H9 (cell line): ENCODE measurements at places on chromosomes 3 and 15. TPM values are rescaled to one million over a fixed set of nuclear protein-coding genes. Genes with fewer than 3 reads are reported as not detected.
A peak's percentile ranks its signal among the peaks of the same experiment; 100 is the strongest.

The ADAMTSL3 gene
- total RNA-seq, result 0.39 and 0.77 TPM in 2 replicates

The LIPH gene
- 0.17 and 0.37 TPM in 2 replicates for total RNA-seq

The CADM2 gene
- total RNA-seq, result 10.0 and 10.9 TPM in 2 replicates

The GOLGA8S gene
- 0.07 TPM in 2 replicates for total RNA-seq

The GJD2 gene
- total RNA-seq, result 0.15 TPM in 1 of 2 replicates, not detected in the other

The IMPG2 gene
- total RNA-seq, result 0.02 and 0.04 TPM in 2 replicates

The COX17 gene
- 47.0 and 53.4 TPM in 2 replicates for total RNA-seq

The CHAC1 gene
- 47.2 and 48.7 TPM in 2 replicates for total RNA-seq

The SI gene
- not detected in 2 replicates for total RNA-seq

The UNC13C gene
- 0.02 TPM in 1 of 2 replicates, not detected in the other for total RNA-seq

The IL17RC gene
- total RNA-seq, result 6.8 and 9.1 TPM in 2 replicates

The CELSR3 gene
- 23.5 and 23.9 TPM in 2 replicates for total RNA-seq

The EOMES gene
- 1.7 and 2.0 TPM in 2 replicates for total RNA-seq

The CHDH gene
- total RNA-seq, result 8.2 and 11.0 TPM in 2 replicates

The RPL15 gene
- total RNA-seq, result 2,794 and 2,865 TPM in 2 replicates

DNA sequence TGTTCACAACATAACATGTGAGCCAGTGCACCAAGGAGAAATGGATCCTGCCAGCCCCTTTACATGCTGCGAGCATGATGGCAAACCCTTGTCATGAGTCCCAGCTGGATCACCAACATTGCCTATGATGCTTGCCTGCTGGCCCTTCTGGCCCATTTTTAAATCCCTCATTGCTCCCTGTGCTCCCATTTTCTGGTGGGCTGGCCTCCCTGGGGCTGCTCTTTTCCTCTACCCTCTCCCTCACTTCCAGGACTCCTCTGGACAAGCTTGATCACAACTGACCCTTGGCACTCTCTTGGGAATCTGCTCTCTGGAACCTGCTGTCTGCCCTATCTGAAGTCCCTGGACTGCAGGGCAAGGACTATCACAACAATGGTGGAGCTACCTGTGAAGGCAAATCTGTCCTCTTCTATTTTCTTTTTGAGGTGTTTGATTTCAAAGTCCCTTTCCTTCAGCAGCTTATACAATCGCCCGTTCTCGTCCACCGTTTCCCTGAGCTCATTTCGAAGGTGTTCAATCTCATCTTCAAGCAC, 16.3 kb downstream of the CCDC13 start:
- peak; percentile 12 for DNase-seq

DNA sequence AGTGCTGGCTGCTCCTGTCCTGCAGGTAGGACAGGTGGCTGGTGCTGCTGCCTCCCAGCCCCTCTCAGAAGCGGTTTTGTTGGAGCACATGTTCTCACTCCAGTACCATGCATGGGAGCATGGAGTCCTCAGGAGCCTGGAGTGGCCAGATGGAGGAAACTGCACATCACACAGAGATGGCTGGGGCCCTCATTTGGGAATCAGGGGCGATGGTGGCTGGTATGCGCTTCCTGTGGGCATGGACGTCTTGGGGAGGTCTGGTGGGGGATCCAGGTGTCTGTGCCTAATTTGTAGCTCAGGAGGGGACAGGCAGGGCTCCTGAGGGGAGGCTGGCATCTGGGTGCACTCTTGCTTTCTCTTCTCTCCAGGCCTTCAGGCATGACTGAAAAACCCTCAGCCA, 168.2 kb downstream of the KLF13 start:
- DNase-seq, result peak; percentile 12

- no peak for DNase-seq
Observed at GRCh38 chr3:29283231-29284119, 2.6 kb downstream of the RBMS3 start.

DNA sequence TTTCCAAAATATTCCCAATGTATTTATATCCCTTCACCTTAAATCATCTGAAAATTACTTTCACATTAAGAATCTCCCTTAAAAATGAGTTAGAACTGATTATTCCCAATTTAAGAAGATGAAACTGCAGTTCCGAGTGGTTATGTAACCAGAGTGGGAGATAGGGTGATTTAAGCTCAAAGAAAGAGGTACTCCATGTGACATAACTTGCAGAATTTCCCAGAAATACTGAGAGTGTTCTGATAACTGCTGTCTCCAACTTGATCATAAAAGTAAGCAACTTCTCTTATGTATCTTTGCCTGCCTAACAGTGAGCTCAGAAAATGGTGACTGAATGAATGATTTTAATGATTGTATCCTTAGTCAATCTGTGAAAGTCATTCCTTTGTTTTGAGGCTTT, 32.3 kb downstream of the ARRDC4 start:
- no peak for DNase-seq

DNA sequence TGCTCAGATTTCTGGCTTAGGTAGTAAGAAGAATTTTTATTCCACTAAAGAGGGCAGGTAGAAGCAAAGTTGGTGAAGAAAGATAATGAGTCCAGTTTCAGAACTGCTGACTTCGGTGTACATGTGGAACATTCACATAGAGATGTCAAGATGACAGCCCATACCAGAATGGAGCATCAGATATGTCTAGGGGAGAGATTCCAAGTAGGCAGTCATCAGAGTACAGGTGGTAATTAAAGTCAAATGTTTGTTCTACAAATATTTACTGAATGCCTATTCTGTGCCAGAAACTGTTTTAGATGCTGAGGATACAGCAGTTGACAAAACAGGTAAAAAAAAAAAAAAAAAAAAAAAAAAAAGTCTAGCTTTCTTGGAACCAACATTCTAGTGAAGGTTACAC, 81.9 kb downstream of the FGF12 start:
- DNase-seq, result no peak

- no peak for DNase-seq
Observed at GRCh38 chr3:87167628-87168456, 59.3 kb upstream of the CHMP2B start.

- DNase-seq, result no peak
Observed at GRCh38 chr3:124535306-124535705, 194.9 kb upstream of the UMPS start.

DNA sequence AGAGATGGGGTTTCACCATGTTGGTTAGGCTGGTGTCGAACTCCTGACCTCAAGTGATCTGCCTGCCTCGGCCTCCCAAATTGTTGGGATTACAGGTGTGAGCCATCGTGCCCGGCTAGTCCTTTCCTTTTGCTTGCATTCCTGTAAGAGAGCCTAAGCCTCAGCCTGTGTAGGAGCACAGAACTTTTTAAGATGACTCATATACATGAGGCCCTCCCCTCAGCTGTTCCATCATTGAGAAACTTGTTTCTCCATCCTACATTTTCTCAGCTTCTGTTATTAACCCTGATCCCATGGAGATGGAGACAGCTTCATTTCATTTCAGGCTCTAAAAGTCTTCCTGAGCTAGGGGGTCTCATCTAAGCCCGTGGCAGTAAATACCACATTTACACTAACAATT, 123.3 kb downstream of the PLOD2 start:
- DNase-seq, result no peak

- DNase-seq, result no peak
Observed at GRCh38 chr3:129197321-129197720, 13.6 kb upstream of the CNBP start.

- DNase-seq, result no peak
Observed at GRCh38 chr3:48015431-48016180, 610 bp downstream of the MAP4 start.

DNA sequence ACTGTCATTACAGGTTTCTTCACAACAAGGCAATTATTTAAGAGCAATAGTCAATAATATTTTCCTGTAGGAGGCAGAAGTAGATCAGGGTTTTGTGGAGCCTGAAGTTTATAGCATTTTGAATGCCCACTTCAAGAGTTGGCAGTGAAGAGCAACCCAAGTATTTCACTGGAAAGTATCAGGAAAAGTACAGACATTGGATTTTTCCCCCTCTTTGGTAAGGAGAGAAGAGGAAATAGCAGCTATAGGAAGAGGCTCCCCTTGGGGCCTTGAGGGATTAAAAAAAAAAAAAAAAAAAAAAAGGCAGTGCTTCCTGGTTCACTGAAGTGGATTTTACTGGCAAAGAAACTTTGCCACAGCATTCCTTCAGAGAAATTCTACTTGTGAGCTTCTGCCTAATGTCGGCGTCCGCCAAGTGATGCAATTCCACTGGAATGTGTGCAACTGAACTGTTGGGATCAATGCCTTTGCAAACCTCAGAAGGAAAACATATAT, 5.7 kb upstream of the CNTN6 start:
- DNase-seq, result no peak

DNA sequence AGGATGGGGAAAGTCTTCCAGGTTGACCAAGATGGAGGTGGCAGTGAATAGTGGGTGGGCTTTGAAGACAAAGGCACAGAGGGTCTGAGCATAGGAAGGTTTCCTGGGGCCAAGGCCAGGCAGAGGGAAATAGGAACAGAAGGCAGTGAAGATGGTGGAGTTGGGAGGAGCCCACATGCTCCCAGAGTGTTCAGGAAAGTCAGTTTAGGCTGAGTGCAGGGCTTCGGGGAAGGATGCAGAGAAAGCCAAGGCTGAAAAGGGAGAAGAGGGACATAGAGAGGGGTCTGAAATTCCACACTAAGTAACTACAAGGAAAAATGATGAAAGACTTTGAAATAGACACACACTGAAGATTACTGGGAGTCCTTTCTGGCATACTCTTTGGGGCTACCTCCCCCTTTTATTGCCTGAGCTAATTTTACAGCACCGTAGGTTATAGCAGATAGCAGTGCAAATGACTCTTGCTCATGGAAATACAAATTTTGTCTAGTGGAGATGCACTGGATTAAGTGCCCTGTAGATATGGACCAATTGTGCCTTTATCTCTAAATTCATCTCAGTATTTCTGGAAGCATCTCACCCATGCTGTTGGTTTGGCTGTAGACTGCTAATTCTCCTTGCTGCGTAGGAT, 3.8 kb downstream of the CX3CR1 start:
- peak; percentile 8 for DNase-seq

DNA sequence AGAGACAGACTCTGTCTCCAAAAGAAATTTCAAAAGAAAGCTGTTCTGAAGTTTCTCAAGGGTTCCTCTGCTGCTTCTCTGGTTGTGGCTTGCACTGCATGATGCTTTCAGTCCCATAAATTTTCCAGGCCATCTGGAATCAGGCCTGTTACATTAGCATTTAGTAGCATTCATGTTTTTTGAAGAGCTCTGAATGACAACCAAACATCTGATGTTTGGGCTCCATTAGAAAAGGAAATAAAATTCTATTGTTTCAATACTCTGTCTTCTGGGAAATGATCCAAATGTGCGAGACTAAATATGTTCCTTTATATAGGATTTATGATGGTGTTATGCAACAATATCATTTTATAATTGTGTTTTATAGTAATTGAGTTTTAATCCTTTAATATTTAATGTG, 455.8 kb downstream of the GABRG3 start:
- no peak for DNase-seq

DNA sequence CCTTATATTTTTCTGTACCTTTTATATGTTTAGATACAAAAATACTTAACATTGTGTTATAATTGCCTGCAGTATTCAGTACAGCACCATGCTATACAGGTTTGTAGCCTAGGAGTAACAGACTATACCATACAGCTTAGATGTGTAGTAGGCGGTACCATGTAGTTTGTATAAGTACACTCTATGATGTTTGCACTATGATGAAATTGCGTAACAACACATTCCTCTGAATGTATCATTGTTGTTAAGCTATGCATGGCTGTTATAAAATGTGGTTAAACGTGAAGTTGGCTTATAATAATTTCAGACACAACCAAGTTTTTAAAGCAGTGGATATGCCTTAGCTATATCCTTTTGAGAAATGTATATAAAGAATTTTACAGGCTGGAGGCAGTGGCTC, 328.3 kb downstream of the PLCL2 start:
- DNase-seq, result no peak

- DNase-seq, result no peak
Observed at GRCh38 chr3:169660709-169661360, 2.7 kb downstream of the MECOM start.

DNA sequence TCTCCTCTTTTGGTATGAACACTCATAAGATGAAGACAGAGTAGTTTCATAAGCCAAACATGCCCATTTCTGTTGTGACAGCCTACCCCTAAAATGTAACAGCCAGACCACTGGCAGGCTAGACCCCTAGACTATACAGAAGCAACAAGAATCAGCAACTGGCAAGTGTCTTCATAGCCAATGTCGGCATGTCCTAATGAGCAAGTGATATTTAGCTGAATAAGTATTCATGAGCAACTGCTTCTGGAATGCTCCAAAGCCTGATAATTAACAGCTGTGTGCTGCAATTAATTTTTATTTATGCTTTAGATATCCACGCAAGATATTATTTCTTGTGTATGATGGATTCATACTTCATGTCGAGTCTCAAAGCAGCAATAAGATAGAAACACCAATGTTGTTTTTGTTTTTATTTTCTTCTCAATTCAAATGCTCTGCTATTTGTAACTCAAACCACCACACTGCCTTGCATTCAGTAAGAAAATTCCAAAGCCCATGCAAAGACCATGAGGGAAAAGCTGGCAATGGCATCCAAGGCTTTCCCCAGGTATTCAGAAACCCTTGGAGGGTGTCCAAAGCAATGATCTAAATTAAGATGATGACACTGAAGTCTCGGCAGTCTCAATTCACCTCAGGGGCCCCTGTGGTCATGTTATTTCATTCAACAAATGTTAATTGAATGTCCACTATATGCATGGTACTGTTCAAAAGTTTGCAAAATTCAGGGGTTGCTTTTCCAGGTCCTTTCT, 167.7 kb upstream of the NECTIN3 start:
- no peak for DNase-seq

GRCh38 chr3:40504636-40505430, 1.0 kb upstream of the ZNF620 start:
- DNase-seq, result no peak

DNA sequence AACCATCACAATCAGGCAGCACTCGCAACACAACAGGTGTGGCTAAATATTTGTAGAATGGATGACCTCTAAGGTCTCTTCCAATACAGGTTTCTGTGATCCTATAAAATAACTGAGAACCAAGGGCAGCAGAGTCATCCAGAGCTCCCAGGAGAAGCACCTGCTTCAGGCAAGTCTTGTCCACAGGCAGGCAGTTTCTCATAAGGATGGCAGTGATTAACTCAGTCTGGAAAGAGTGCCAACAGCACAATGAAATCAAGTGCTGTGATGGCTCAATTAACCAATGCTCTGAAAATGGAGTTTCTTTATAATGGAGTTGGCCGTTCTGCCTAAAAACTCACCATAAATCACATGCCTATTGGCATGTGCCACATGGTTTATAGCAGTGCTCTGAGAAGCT, 70.8 kb downstream of the HOMER2 start:
- no peak for DNase-seq

DNA sequence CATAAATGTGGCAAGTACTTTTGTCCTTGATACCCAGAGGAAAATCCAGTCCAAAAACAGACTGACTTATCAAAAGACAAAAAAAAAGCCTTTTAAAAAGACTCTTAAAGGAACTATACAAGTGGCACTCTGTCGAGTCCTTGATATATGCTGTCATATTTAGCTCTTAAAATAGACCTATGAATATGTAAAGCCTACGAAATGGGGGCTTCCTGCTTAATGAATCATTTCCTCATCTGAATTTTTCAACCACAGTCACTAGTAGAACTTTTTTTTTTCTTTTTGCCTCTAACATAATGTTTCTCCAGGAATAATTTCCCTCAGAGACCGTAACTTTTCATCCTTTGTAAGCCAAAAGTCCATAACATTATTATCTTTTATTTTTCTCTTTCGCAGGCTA, 95.8 kb downstream of the P3H2 start:
- no peak for DNase-seq
